ENCODE measurements at places on chromosomes 7 and 10.

- no peak for DNase-seq
Observed at GRCh38 chr10:88293073-88293472, 290.0 kb downstream of the RNLS start.

DNA sequence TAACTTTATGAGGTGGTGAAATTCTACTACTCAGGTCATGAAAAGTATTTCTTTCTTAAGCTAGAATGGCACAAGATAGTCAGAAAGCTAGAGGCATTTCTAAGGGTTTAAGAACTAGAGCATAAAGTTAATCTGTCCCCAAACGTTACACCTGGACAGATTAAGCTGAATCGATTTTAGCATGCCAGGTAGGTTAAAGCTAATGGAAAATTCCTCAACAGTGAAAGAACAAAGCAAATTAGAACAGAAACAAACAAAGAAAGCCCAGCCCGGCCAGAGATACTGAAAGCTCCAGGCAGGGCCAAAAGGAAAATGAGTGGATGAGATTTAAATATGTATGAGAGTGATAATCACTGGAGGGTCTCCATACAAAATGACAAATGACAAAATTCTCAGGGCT, 293.8 kb downstream of the CALN1 start:
- DNase-seq: no peak

DNA sequence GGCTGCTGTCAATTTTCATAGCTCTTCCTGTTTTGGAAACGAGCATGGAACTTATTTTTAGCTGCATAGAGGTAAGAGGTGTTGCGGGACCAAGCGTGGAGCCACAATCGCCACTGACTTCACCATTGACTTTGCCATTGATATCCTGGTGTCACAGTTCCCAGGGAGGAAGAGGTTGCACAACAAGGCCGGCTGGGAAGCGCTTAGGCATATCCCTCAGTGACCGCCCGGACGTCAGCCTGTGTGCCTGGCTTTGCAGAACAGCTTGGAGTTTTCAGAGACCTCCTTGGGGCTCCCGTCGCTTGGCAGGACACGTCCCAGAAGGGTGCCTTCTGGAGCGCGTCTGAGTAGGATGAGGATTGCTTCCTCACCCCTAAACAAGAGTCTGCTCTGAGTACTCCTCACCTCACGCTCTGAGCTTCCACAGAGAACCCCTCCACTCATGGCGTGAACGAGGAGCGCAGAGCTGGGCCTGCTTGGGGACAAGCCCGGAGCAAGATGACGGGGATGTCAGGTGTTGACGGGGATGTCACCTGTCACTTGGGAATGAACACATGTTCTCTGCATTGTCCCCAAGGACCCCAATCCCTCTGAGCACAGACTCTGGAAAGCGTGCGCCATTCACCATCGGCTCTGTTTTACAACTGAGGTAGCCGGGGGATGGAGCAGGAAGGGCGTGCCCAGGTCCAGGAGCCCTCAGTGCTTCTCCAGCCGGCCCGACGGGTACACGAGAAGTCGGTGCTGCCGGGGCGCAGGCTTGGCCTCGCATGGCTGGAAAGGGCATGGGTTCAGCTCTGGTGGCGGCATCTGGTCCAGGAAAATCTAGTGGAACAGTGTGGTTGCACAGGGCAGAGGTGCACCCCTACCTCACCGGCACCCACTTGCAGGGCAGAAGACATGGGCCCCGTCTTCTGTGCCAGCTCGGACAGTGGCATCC, 192.3 kb upstream of the SHH start:
- peak; percentile 72 for DNase-seq

GRCh38 chr10:114402871-114403540, 1.3 kb downstream of the AFAP1L2 start:
- DNase-seq: no peak

DNA sequence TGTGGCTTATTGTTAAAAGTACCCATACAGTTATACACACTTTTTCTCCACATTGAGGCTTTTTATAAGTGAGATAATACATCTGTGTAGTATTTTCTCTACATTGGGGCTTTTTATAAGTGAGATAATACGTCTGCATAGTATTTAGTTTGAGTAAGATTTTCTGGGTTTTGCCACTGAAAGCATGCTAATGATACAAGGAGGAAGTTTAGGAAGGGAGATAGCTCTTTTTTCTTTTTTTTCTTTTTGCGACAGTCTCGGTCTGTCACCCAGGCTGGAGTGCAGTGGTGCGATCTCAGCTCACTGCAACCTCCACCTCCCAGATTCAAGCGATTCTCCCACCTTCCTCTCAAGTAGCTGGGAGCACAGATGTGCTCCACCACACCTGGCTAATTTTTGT, 13.3 kb downstream of the FAM107B start:
- DNase-seq: no peak

GRCh38 chr10:13784067-13784466, 197.3 kb downstream of the PRPF18 start:
- no peak for DNase-seq

- no peak for DNase-seq
Observed at GRCh38 chr7:90988516-90988915, 275.7 kb upstream of the FZD1 start.

GRCh38 chr10:88901206-88901983, 21.4 kb downstream of the STAMBPL1 start:
- DNase-seq: no peak

DNA sequence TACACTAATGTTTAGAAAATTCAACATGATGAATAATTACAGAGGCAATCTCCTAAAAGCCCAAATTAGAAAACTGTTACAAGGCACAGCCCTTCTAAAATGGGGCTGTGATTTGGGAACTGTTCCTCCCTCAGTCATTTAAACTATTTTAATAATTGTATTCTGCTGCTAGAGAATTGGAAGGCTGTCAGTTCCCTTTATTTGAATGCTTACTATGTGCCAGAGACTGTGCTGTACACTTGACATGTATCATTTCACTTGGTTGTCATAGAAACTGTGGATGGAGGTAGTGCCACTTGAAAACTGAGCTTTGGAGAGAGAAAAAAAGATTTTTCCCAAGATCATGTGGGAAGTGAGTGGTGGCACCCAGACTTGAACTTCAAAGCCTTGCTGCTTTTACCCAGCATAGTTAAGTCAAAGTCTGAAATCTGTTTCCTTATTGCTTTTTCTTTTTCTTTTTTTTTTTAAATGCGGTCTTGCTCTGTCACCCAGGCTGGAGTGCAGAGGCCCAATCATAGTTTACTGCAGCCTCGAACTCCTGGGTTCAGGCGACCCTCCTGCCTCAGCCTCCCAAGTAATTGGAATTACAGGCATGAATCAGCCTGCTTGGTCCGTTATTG, 23.6 kb downstream of the UBE2D1 start:
- no peak for DNase-seq

- DNase-seq: peak; percentile 59
Observed at GRCh38 chr7:159091480-159092475, 52.9 kb downstream of the VIPR2 start.

GRCh38 chr7:18200855-18201254, 173.2 kb upstream of the PRPS1L1 start:
- no peak for DNase-seq

DNA sequence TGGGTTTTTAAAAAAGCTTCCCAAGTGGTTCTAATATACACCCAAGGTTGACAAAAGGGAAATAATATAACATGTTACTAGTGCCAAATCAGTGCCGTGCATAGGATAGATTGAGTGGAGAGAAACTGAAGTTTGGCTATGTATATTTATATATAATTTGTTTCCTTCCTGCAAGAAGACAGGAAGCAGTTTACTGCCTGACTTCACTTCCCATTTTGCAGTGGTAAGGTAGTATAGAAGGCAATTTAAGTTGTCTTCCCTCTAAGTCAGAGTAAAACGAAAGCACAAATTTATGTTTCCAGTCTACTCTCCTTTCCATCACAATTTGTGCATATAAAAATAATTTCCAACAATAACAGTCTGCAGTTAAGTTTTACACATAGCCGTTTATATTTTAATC, 3.4 kb upstream of the HYCC1 start:
- no peak for DNase-seq

- no peak for DNase-seq
Observed at GRCh38 chr7:139084709-139085108, 24.8 kb downstream of the ZC3HAV1 start.

- DNase-seq: no peak
Observed at GRCh38 chr7:51175316-51175991, 141.2 kb downstream of the COBL start.

- no peak for DNase-seq
Observed at GRCh38 chr7:70189776-70190175, 591.5 kb downstream of the AUTS2 start.

DNA sequence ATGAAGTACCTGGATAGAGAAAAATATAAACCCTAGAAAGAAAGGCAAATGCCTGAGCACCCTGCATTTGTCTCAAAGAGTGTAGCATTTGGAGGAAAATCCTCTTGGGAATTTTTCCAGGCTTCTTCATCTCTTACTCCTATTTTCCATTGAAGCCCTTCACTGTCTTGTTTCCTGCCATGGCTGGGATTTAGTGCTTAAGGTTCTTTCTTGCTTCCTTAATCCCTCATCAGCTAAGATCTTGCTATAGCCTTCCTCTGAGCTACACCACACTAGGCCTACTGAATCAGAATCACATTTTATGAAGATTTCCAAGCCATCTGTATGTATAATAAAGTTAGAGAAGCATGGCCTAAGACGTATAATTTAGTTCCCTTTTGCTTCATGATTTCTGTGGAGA, 97.5 kb upstream of the PHYHIPL start:
- DNase-seq: no peak

DNA sequence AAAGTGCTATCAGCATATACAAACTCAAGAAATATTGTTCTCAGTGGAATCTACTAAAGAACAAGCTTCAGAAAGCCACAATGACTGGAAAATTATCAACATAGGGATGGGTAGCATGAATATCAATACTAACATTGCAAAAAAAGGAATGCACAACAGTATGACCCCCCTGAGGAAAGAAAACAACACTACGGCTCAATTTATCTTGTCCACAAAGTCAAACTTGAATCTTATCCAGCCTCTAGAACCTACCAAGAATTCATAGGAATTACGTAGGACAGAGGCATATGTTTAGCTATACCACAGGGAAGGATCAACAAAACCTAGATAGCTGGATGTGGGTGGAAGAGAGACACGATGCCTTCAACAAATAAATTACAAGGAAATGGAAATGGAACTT, 54.6 kb downstream of the AGMO start:
- DNase-seq: no peak

- no peak for DNase-seq
Observed at GRCh38 chr7:106190589-106191330, 78.6 kb upstream of the SYPL1 start.

Measured in spleen (tissue), 13 donors.